G401 (cell line): ENCODE measurements at places on chromosomes 3 and 15. TPM values are rescaled to one million over a fixed set of nuclear protein-coding genes. Genes with fewer than 3 reads are reported as not detected.

DNA sequence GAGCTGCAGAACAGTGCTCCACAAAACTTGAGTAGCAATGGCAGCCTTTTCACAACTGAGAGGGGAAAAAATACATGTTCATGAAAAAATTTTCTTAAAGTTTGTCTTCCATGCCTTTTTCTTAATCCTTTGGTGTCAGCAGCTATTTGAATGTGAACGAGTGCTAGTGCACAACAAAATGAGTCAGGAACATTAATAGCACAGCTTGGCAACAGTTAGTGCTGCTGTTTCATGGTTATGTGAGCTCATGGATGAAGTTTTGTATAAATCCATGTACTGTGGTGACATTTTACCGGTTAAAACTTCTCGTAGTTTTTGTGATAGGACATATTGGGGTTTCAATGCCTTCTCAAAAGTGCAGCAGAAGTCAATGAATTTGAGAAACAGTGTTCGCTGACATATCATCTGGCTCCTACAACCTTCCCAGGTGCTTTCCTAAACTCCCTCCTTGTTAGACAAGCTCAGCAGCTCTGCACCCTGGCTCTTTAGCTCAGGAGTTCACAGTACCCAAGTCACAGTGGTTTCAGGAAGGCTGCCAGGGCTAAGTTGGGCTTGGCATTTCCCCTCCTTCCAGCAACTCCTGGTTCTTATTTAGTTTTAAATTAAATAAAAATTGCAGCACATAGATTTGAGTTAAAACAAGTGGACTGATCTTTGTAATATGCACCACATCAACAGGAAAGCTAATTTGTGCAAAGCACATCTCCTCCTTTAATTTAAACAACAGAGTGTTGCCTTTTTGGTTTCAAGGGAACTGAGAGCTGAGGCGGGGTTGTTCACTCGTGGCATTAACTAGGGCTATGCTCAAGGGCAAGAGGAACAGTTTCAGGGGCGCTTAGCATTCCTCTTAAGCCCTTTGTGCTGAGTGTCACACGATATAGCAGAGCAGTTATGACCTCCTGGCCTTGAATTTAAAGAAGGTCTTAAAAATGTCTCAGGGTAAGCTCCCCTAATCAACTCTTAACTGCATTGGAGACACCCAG is 362.8 kb downstream of the CHST2 start:
- DNase-seq: no peak

The NR2E3 gene
- not detected in 2 replicates for total RNA-seq

DNA sequence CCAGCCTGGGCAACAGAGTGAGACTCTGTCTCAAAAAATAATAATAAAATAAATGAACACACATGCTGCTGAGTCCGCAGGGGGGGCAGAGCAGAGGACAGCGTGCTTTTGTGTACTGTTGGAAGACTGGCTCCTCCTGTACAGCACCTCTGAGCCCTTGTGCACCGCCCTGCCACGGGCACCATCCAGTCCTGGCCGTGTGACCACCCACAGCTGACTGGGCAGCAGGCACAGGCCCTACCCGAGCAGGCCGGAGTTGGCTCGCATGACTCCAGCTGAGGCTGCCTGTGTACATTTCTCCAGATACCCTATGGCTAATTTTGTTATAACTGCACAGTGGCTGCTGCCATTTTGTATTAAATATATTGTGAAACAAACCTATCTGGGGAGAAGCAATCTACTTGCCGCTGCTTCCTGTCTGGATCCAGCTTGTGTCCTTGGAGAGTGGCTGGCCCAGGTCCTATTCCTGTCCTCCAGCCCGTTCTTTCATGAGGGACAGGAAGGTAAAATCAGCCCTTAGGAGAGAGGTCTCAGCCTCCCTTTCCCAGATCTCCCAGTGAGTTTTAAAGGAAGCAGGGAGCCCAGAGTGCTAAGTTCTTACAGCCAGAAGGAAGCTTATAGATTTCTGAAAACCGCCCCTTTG is 14.6 kb downstream of the IVD start:
- no peak for DNase-seq

GRCh38 chr3:41503998-41504623 is 304.8 kb downstream of the CTNNB1 start:
- DNase-seq: no peak

DNA sequence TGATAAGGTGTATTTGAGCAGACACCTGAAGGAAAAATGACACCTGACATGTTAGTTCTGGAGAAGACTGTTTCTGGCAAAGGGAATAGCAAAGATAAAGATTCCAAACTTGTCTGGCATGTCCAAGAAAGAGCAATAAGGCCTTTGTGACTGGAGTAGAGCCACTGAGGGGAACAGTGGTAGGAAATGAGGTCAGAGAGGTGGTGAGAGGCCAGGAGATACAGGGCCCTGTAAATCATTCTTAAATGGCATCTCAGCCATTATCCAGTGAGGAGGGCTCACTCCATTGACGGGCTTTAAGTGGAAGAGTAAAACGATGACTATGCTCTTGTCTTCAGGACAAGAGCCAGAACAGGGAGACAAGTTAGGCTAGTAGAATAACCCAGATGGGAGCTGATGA is 4.5 kb downstream of the SLC49A4 start:
- DNase-seq: no peak

DNA sequence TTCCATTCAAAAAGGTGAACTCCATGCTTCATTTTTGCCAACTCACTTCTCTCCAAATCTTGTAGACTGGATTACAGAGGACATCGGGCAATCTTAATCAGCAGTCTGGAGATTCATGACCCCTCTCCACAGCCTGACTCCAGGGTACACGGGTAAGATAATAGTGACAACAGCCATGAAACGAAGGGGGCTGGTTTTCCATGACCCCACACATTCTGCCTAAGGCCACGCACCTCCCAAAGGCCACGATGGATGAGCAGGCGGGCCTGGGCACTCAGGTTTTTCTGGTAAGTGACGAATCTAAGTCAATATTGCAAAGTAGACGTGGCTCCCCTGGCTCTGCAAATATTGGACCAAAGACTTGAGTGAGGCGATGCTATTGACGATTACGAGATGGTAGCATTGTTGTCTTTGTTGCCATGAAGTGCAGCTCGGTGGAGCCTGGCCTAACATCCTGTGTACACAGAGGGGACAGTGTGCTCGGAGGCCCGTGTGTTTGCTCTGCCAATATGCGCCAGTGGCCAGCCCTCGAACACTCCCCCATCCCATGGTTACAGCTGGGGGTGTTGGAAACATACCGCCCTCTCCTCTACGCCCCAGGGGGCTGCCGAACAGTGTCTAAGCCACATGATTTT is 119.1 kb downstream of the OPA1 start:
- DNase-seq: no peak

The MUC13 gene
- total RNA-seq: not detected in 2 replicates

The TUBGCP5 gene
- total RNA-seq: 23.1 and 26.3 TPM in 2 replicates

GRCh38 chr15:66745530-66746230 is 43.6 kb downstream of the SMAD6 start:
- no peak for DNase-seq

GRCh38 chr3:7744850-7745249 is 756.8 kb upstream of the LMCD1 start:
- no peak for DNase-seq
